ENCODE measurements at places on chromosomes 5 and 9.
A peak's percentile ranks its signal among the peaks of the same experiment; 100 is the strongest.

DNA sequence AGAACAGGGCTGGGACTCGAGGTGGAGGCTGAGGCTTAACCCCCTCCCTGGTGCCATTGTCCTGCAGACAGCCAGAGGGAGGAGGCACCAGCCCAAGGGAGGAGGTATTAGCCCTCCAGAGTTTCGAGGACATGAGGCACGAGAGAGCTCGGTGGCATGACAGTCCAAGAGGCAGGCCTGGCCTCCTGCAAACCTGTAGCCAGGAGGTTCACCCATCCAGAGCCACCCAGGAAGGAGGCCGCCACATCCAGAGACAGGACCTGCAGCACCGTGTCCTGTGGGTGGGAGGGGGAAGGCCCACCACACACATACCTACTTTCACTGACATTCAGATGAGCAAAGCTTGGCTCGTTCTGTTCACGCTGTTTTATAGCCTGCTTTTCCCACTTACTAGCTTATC lies 75.2 kb upstream of the ADAMTS2 start:
- no peak for DNase-seq

DNA sequence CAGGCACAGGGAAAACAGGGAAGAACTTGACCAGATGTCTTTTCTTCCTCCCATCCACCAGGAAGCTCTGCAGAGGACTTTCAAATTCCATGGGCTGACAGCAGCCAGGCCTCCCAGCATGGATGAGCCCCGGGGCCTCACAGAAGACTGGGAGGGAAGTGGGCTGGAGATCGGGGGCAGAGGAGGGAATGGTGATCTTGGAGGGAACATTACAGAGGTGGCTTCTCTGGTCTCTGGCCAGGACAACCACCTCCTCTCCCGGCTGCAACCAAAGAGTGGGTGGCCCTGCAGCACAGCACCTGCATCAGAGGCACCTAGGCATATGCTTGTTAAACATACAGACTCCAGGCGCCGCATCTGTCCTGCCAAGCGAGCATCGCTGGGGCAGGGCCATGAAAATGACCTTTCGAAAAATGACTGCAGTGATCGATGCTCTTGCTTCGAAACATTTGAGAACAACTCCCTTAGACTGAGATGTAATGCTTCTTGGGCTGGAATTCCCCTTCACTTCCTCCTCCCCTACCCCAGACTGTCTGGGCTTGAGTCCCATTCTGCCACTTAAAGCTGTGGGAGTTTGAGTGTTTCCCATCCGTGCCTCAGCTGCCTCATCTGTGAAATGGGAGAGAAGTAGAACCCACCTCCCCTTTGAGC lies 68.7 kb upstream of the UNC5A start:
- DNase-seq, result no peak

DNA sequence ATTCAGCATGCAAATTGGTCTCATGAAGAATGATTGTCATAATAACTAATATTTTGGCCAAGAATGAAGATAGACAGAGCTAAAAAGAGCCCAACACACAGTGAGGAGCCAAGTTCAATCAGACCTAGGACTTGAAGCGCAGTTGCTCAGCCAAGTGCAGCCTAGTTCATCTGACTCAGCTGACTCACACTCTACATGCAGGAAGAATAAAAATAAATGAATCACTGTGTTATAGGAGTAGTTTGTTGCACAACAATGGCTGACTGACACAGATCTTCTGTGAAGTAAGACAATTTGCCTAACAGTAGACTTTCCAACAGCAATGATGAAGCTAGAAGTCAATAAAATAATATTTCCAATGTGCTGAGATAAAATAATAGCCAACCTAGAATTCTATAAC lies 261.5 kb downstream of the CEMIP2 start:
- DNase-seq, result peak; percentile 34

DNA sequence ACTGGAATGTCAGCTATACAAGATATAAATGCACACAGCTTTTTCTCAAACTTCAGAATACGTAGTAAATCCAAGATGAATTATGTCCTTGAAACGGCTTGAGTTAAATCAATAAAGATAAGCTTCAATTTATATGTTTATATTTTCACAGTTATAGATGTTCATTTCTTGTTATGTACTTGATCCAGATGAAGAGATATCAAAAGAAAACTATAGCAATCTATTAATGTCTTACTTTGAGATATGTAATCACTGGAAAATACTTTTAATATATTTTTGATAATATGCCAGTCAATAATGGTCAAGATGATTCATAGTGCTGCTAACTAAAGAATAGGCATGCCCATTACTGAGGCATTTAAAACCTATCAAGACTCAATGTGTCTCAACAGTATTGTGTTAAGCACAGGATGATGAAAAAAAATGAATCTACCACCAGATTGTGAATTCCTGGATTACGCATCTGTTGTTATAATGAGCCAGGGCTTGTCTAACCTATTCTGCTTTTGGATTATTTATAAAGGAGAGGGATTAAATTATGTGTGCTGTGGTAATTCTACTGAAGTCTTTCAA lies 372.6 kb upstream of the PRR16 start:
- DNase-seq, result no peak

GRCh38 chr9:135907006-135907430 lies 328 bp downstream of the CAMSAP1 start:
- DNase-seq, result peak; percentile 7

Measured in LoVo (cell line).